Nucleus accumbens (tissue), 56 donors: ENCODE measurements at places on chromosomes 6 and 20.

DNA sequence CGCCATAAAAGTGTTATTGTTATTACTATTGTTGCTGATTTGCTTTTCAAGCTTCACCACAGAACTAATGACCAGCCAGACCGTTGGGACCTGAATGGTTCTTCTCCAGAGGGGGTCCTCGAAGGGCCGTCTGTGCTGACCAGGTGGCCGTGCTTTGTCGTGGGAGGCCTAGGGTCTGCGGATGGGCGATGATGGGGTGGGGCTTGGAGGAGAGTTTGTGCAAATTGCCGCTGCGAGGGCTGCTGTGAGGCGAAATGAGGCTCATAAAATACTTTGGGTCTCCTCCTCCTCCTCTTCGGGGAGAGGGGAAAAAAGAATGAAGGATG lies 6.0 kb upstream of the ZBTB22 start:
- DNase-seq = no peak

GRCh38 chr6:54618572-54618971 lies 228.0 kb upstream of the FAM83B start:
- no peak for DNase-seq

GRCh38 chr20:640674-641515 lies 12.1 kb downstream of the SRXN1 start:
- DNase-seq = no peak

DNA sequence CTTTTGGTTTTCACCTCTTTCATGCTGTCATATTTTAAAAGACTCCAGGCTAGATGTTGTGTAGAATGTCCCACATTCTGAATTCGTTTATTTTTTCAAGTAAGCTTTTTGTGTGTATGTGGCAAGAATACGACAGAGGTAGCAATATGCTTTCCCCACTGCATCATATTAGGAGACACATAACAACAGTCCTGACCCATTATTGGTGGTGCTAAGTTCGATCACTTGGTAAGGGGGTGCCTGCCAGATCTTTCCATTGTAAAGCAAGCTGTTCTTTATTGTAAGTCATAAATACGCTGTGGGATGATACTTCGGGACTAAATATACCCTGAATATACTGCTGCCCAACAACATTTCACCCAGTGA lies 588 bp upstream of the NCOA3 start:
- DNase-seq = no peak

- DNase-seq = no peak
These were observed 309.7 kb upstream of the AGPAT4 start for GRCh38 chr6:161583584-161583983.

- no peak for DNase-seq
These were observed 21.6 kb downstream of the SASH1 start for GRCh38 chr6:148364056-148364824.

DNA sequence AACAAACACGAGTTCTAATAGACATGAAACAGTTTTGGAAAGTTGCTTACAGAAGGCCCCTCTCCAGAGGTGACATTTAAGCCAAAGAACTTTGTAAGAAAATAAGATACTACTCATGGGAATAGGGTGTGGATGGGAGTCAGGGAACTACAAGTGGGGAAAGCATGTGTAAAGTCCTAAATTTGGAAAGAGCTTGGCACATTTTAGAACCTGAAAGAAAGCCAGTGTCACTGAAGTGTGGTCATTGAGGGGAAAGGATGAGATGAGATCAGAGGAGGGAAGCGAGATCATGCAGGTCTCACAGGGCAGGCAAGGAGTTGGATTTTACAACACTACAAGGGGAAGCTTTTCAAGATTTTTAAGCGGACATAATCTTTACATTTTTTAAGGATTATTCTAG lies 38.0 kb downstream of the VGLL2 start:
- DNase-seq = no peak

- DNase-seq = no peak
These were observed 107.6 kb downstream of the SLC24A3 start for GRCh38 chr20:19320005-19320404.

- no peak for DNase-seq
These were observed 42.8 kb downstream of the ESF1 start for GRCh38 chr20:13741879-13742278.

DNA sequence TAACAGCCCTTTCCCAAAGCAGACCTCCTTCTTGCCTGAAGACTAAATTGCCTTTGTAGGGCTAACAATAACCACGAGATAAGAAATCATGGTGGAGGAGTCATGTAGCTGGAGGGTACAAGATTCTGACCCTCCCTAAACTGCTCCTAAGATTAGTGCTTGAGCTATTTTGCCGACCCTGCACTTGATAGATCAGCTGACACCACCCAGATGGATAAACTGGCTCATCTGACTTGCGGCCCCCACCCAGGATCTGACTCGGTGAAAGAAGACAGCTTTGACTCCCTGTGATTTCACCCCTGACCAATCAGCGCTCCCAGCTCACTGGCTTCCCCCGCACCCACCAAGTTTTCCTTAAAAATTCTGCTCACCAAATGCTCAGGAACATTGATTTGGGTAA lies 57.6 kb upstream of the UNC93A start:
- no peak for DNase-seq

DNA sequence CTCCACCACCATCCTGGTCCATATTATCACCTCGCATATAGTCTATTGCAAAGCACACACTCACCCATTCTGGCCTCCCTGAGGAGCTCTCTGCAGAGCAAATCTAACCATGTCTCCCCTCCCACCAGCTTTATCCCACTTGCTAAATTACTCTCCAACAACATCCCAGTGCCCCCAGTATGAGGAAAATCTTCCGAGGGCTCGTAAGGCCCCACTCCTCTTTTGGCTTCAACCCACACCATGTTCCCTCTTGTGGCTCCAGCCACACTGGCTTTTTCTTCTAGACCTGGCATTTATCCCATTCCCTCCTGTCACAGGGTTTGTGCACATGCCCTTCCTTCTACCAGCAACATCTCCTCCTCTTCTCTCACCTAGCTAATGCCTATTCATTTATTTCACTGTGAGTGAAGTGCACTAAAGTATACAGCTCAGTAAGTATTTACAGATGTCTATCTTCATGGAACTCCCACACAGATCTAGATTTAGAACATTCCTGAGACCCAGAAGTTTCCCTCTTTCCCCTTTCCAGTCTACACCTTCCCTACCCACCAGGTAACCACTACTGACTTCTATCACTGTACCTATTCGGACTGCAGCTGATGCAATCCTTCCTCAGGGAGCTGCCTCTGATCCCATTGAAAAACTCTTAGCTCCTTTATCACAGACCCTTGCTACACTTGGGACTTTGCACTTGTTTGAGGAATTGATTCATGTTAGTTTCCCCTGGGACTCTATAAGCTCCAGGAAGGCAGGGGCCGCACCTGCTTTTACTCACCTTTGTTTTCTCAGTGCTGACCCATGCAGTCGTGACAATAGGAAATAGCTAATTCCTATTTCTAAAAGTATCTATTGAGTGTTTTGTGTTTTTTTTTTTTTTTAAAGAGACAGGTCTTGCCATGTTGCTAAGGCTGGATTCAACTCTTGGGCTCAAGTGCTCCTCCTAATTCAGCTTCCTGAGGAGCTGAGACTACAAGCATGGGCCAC lies 15.5 kb downstream of the MRPL14 start:
- no peak for DNase-seq

GRCh38 chr6:88483424-88483823 lies 317.3 kb upstream of the CNR1 start:
- no peak for DNase-seq

- no peak for DNase-seq
These were observed 101.0 kb downstream of the KIF16B start for GRCh38 chr20:16472045-16472872.

GRCh38 chr6:8100159-8100854 lies 2.0 kb downstream of the EEF1E1 start:
- no peak for DNase-seq

DNA sequence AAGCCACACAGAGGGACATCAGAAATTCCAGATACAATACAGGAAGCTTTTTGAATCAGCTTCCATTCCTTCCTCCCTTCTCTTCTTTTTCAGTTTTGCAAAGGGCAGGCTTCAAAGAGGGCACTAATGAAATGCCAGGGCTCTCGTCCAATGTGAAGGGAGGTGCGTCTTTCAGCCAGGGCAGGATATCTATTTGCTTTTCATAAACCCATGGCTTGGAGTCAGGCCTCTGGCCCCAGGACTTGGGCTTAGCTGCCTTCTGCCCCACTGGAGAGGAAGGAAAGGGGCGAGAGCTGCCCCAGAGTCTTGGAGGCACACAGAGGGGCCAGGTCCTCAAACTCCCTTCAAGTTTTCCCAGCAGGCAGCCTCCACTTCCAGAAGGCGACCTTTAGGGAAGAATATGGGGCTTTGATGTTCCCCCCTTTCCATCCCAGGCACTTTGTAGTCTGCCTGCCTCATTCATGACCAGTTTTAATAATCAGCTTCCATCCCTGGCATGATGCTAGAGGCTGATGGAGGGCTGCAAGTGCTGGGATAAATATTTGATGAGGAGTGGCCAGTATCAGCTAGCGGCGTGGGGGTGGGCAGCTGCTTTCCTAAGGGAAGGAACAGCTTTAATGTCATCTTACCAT lies 234.8 kb downstream of the NRN1 start:
- DNase-seq = no peak

GRCh38 chr20:21707999-21708737 lies 2.7 kb downstream of the PAX1 start:
- DNase-seq = no peak
